ENCODE measurements at places on chromosomes 16 and 17. TPM values are rescaled to one million over a fixed set of nuclear protein-coding genes. Genes with fewer than 3 reads are reported as not detected.
A peak's percentile ranks its signal among the peaks of the same experiment; 100 is the strongest.

DNA sequence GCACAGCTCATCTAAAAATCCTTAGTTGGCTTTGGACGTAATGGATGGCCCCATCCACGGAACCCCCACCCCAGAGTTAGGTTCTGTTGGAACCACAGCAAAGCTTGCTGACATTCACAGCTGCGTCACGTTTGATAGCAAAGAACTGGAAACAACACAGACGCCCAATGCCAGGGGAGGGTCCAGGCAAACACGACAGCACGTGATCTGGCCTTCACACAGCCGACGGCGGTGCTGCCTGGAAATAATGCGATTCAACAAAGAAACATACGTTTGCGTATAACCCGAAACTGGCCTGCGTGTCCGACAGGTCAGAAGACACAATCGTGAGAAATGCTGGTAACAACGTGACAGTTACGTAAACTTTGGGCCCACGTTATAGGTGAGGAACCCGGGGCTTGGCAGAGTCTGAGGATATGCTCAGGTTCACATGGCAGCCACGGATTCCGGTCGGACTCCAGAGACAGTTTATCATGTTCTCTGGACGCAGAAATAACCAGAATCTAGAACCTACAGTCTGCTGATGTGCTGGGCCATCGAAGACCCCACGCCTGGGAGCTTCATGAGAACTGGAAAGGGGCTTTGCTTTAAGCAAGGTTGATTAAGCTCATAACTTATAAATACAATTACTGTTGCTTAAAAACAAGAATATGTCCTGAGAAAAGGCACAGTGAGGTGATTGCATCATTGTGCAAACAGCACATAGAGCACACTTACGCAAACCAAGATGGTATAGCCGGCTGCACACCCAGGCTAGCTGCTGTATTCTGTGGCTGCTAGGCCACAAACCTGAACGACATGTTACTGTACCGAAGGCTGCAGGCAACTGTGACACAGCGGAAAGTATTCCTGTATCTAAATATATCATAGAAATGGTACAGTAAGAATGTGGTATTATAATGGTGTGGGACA, 70.4 kb downstream of the RPH3AL start:
- DNase-seq = no peak

DNA sequence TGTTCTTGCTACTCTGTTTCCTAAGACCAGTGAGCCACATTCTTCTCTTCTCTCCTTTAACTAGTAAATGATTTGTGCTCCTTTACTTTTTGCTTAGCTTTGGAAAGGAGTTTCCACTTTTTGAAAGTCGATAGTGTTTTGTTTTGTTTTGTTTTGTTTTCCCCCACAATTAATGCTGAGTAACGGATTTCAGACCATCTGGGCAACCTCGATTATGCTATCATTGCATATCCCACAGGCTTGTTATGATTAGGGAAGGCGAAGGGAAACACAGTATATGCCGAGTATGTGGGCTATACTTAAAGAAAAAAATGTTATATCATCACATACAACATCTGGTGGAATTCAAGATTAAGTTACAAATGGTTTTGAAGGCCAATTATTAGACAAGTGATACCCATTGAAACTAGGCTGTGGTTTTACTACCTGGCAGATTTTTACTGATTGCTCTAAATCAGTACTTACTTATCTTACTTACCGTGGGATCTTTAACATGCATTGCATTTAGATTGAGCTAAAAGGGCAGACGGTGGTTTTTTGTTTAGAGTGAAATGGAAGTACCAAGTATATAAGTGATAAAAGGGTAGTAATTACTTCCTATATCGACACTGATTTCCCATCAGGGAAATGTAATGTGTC, 361.3 kb upstream of the SOX9 start:
- DNase-seq = no peak

DNA sequence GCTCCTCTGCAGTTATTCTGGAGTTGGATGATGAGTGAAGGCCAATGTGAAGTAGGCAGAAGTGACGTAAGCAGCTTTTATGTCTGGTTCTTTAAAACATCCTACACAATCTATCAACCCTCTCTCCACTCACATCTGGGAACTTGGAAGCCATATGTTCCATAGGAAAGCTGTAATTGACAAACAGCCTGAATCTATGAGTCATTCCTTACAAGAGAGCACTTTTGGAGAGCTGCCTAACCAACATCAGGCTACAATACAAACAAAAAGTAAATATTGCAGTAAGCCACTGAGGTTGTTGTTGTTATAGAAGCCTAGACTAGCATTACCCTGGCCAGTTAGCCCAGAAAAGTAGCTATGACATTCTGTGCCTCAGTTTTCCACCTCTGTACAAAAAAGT, 5.9 kb downstream of the CCL7 start:
- DNase-seq = peak; percentile 92

DNA sequence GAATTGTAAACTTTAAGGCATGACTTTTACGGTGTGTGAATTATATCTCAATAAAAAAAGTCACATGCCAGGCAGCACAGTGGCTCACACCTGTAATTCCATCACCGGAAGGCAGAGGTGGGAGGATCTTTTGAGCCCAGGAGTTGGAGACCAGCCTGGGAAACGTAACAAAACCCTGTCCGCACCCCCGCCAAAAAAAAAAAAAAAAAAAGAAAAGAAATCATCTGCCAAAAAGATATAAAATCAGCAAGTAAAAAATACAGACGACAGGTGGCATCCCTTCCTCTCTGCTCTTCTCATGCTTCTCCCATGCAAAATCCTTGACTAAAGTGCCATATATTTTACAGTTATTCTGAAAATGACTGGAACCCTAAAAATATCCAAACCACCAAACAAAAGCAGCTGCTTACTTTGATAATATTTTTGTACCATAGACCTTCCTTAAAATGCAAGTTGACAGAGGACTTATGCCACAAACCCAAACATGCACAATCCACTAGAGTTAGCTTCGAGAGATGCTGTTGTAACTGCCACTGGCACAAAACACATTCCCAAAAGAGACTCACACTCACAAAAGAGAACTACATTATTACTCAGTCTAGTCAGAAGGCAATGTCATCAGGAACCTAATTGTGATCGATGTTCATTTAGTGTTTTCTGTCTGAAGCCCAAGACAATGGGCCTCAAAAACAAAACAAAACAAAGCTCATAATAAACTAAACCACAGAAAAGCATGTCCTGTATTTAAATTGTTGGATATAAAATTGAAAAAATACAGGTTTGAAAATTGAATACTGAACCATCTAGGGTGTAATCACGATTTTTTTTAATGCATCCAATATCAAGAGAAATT, 2.4 kb downstream of the CRLF3 start:
- no peak for DNase-seq

The TAF15 gene
- total RNA-seq = 14.0 TPM

- DNase-seq = no peak
Observed at GRCh38 chr17:75844530-75845057, 390 bp upstream of the UNC13D start.

All from RPMI7951 (cell line).